ENCODE measurements at places on chromosomes 7 and 10.
A peak's percentile ranks its signal among the peaks of the same experiment; 100 is the strongest.

GRCh38 chr10:31322647-31323046 lies 3.6 kb downstream of the ZEB1 start:
- DNase-seq: no peak

DNA sequence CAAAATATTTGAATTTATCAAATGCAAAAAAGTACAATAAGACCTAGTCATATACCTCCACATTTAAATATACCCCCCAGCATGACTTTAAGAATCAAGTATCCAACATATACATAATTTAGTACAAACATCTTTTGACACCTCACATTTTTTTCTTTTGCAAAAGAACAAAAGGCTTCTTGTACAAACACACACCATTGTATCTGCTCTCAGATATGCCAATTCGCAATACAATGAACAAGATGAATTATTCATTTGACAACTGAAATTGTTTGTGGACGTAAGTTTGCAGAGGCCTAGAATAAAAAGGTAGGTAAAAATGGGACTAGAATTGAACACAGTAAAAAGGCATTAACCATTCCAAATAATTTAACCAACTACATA lies 154.4 kb downstream of the CACNA2D1 start:
- no peak for DNase-seq

DNA sequence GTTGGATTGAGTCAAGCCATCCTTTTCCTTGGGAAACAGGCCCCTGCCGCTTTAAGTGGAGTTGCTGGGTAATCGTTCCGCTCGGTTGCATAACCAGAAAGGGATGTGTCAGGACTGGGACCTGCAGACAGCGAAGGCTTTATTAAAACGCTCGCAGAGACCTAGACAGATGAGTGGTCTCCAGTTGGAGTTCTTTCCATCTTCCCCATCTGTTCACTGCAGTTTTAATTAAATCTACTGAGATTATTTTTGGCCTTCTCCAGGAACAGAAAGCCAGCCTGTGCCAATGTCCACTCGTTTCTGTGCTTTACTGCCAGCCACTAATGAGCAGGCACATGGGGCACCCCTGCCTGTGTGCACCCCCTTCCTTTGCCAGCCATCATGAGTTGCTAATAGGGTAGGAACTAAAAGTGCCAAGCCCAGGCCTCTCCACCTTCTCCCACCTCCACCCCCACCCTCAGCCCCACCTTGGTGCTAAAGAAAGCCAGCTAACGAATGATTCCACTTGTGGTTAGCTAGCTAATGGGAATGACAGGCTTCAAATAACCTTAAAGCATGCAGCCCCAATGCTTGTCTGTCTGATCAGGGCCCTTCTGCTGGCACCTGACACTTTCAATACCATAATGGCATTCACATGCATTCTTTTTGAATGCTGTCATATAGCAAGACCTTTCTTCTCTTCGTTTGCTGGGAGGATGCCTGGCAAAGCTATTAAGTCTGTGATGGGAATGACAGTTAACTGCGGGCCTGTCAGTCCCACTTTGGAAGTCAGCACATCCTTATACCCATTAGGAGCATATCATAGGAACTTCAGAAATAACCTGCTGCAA lies 556.8 kb upstream of the GALNT17 start:
- peak; percentile 15 for DNase-seq

DNA sequence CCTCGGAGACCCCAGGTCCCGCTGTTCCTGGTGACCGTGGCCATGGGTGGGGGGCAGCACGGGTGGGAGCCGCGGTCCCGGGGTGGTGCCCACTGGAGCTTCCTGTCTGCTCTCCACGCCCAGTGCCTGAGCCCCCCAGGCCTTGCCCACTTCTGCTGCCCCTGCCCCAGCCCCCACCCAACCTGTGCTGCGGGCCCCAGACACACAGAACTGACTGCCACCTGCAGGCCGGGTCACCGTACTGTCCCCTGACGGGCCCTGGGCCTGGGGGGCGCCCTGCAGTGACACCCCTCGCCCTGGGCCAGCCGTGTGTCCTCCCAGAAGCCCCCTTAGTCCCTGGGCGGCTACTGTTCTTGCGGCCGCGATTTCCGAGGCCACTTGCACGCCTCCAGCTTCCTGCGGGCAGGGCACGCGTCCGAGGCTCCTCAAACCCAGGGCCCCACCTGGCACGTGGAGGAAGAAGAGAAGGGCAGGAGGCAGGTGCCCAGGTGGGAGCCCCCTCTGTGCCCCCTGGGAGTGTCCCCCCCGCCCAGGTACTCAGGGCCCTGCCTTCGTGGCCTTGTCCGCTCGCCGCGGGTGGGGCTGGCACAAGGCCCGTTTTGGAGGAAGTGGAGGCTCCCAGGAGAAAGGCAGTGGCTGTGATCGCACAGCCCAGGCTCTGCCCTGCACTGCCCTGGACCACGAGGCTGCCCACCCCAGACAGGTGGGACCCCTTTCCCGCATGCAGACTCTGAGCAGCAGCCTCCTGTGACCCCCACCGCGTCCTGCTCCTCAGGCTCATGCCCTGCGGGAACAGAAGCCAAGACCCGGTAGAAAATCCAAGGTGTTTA lies 10.4 kb downstream of the TMEM184A start:
- DNase-seq: no peak

DNA sequence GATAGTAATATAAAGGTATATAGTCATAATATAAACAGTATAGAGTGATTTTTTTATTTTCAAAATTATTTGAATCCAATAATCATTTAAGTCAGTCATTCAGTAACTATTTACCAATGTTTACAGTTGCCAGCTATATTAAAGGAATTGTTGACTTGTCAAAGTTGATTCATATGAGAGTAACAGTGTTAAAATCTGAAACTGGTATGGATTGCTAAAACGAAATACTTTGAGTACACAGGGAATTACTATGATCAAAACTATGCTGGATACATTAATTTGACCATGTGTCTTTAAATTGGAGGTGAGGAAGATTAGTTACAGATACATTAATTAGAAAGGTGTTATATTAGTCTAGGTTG lies 282.6 kb downstream of the ADK start:
- no peak for DNase-seq

DNA sequence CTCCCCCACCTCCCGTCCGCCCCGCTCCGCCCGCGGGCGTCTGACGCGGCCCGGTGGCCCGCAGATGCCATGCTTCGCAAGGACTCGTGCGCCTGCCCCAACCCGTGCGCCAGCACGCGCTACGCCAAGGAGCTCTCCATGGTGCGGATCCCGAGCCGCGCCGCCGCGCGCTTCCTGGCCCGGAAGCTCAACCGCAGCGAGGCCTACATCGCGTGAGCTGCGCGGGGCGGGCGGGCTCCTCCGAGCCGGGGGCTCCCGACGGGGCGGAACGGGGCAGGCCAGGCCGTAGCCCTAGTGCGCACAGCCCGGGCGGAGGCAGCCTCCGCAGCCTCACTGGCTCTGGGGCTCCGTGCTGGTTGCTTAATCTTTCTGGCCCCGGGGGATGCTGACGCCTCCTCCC lies 2.8 kb downstream of the ASIC3 start:
- peak; percentile 16 for DNase-seq

- no peak for DNase-seq
These were observed 34.0 kb downstream of the MYO1G start for GRCh38 chr7:44944821-44945220.

DNA sequence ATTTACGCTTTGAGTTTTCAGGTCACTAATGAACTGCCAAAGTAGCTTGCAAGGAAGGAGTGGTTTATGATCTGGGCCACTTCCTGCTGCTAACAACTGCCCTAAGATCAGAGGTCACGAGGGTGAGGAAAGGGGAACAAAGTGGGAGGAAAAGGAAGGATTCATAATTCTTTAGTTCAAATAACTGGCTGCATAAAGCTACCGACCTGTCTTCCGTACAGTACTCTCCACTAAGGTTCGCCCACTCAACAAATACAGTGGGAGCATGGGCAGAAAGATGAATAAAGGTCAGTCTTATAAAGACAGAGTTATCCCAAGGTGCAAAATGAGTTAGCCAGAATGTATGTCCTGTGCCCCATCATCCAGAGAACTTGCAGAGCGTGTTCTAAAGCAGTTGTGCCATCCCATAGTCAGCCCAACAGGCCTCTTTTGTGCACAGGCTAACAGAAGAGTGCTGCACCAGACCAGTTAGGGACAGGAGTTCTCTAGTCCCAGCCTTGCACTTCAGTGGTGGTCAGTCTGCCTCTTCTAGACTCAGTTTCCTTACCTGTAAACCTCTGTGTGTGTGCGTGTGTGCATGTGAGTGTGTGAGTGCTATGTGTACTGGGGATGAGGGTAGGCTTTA lies 65.9 kb downstream of the CREB3L2 start:
- DNase-seq: no peak

DNA sequence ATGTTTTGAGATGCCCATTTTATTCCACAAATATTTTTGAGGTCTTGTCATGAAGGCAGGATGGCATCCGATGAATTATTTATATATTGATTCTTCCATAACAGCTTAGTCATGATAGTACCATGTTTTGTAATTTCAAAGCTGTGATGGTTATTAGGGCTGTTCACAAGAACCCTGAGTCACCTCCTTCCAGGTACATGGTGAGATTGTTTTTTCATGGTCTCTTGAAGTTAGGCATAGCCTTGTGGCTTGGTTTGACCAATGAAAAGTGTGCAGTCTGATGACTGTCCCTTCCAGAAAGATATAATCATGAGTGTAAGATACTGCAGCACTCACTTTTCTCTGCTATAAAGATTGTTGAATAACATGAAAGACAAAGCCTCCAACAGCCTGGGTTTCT lies 274.8 kb downstream of the FGFR2 start:
- DNase-seq: no peak

GRCh38 chr7:155676052-155676451 lies 31.6 kb downstream of the RBM33 start:
- no peak for DNase-seq

DNA sequence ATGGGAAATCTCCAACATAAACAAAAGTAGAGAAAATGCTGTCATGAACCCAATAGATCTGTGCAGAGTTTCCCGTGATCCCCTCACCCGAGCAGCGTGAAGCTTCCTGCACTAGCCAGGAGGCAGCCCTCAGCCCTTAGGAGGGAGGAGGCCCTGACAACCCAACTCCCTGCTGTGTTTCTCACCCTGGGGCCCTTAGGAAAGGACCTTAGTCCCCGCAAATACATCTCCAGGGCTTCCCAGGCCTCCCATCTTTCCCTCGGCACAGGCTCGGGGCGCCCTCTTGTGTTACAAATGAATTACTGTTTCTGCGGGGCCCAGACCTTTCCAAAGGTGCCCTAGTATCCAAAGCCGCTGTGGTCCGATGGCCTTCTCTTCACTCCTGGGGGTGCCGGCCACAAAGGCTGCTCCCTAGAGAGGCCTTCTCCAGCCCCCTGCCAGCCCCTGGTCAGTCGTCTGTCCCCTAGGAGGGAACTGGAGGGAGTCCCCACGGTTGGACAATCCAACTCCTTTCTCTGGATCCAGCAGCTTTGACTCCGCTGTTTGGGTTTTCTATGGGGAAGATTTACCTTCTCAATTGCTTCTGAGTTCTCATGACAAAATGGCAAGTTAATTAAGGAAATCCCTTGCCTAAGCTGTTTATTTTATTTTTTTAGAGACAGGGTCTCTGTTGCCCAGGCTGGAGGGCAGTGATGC lies 49.9 kb upstream of the SH2B2 start:
- DNase-seq: peak; percentile 77

GRCh38 chr10:26870766-26871165 lies 10.0 kb upstream of the ABI1 start:
- DNase-seq: no peak

DNA sequence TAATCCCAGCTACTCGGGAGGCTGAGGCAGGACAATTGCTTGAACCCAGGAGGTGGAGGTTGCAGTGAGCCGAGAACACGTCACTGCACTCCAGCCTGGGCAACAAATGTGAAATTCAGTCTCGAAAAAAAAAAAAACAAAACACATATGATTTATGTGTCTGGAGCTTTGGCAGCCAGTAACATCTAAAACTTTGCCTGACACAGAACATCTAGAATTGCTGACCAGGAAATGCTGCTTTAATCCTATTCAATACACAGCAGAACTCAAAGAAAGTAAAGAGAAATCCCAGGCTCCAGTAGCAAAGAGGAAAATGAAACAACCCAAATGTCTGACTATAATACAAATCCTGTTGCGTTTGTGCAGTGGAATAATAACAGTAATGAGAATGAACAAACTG lies 4.5 kb upstream of the CCDC6 start:
- no peak for DNase-seq

DNA sequence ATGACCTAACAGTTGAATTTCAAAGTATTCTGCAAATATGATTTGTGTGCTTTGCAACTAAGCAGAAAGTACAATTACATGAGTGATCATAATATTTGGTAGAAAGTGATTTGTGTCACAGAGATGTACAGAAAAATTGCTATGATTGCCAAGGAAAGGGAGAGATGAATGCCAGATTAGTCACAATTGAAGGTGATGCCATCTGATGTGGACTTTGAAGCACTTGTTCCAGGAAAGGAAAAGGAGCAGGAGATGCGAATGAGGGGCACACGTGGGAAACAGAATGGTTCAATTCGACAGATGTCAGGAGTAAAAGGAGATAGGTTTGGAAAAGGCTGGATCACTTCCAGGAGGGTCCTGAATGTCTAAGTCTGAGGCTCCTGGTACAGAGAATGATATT lies 153.1 kb upstream of the LAMB4 start:
- DNase-seq: no peak

GRCh38 chr7:129494041-129494440 lies 8.3 kb upstream of the SMKR1 start:
- no peak for DNase-seq

- DNase-seq: peak; percentile 85
These were observed at the start of gene COMTD1 for GRCh38 chr10:75235375-75236177. TSS of gene COMTD1 (minus strand) at chr10:75235957. CDS start at chr10:75235928, 29 bp downstream.

DNA sequence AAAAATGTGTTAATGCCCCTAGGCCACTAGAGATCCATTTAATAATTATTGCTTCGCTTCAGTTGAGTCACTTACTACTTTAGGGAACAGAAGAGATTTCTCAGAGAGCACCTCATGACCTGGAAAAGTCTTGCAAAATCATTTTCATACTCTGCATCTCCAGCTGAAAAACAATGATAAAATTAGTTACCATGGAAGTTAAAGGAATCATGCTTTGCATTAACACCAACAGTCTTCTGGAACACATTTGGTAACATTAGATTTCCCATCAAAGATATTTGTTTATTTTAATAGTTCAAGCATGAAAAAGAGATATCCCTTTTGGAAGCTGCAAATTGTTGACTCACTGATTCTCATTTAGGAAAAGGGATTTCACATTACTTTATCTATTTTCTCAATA lies 1.8 kb upstream of the STEAP2 start:
- no peak for DNase-seq

GRCh38 chr7:66237906-66238772 lies 33.0 kb downstream of the TPST1 start:
- DNase-seq: no peak

DNA sequence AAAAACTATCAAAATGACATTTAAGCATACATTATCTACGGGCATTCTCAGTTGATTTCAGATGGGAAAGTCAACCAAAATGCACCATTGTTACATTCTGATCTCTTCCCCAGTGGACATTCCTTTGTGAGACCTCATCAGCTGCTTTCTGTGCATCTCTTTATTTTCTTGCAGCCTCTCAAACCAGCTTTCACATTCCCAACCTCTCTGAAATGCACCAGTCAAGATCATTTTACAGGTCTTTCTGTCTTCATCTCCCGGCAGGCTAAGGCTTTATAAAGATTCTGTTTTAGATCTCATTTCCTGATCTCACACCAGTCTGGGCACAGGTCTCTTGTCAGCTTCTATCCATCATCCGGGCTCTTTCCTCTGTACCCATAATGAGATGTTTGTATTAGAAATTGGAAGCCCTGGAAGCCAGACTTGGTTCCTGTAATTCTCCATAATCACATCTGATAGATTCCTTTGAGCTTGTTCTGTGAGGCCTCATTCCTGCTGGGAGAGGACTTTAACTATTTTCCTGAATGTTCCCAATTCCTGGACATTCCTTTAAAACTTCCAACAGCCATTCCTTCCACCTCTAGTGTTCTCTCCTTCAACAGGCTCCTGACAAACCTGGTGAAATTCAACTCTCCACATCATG lies 44.3 kb upstream of the ARL4A start:
- no peak for DNase-seq

- DNase-seq: no peak
These were observed 183.7 kb downstream of the SORCS1 start for GRCh38 chr10:106980495-106981451.

Measured in midbrain (tissue), 1 donor.